ENCODE measurements at places on chromosomes 5 and 9.
A peak's percentile ranks its signal among the peaks of the same experiment; 100 is the strongest.

DNA sequence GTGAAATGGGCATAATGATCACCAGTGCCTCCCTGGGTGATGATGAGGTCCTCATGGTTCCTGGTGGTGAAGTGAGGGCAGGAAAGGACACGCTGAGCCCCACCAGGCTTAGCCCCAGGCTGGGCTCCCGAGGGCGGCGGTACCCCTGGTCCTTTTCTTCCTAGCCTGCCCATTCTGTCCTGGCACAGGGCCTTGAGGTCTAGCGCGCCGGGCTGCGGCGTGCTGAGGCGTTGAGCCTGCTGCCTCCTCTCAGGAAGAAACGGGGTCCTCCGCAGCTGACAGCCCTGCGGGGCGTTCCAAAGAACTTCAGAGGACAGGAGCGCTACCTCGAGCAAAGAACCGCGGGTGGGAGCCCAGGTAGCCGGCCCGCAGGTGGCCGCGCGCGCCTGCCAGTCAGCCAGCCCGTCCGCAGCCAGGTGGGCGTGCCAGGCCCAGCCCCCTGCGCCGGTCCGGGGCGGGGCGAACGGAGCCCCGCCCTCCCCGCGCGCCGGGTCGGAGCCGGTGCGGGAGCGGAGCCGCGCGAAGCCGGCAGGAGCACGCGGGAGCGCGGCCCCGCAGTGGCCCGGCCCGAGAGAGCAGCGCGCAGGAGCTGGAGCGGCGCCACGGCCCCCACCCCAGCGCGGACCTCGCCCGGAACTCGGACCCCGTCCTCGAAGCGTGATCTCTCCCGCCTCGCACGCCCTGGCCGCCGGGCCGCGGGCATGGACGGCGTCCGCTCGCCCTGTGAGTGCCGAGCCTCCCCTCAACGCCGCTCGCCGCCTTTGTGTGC, at the start of gene WNK2:
WNK2 (plus strand) TSS at position 477 of the 769 bp plus-strand sequence. CDS start 791 bp downstream, outside the sequence.
- DNase-seq: no peak

DNA sequence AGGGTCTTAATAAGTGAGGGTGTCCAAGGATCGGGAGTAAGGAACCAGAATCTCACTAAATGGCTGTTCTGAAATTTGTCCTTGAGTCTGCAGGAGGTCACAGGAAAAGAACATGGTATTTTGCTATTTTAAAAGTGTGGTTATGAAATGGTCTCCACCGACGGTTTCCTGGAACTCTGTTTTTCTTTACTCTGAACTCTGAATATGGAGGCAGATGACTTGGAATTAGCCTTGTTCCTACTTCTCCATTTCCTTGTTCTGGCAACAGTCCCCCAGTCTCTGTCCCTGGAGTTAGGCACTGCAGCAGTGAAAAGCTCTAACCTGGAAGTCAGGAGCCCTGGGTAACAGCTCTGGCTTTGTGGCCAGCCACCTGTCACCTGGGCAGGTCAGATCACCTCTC, 46.6 kb upstream of the C5orf58 start:
- DNase-seq: no peak

- DNase-seq: peak; percentile 18
These were observed 168.5 kb downstream of the DOCK2 start for GRCh38 chr5:169805527-169805934.

- DNase-seq: peak; percentile 93
These were observed 131.5 kb upstream of the GRHPR start for GRCh38 chr9:37290940-37291485.
